ENCODE measurements at places on chromosomes 1 and 21. TPM values are rescaled to one million over a fixed set of nuclear protein-coding genes. Genes with fewer than 3 reads are reported as not detected.

The SLC22A15 gene
- total RNA-seq, result 7.2 TPM

The SHC1 gene
- 167 TPM for total RNA-seq

The VSIG8 gene
- not detected for total RNA-seq

The GBP1 gene
- total RNA-seq, result 16.7 TPM

The LHX8 gene
- not detected for total RNA-seq

The GLIS1 gene
- 1.6 TPM for total RNA-seq

The KCND3 gene
- total RNA-seq, result 0.09 TPM

The CR2 gene
- total RNA-seq, result not detected

The KRTAP19-7 gene
- total RNA-seq, result not detected

The LAMC1 gene
- 564 TPM for total RNA-seq

The BMP8B gene
- total RNA-seq, result not detected

The SMIM1 gene
- total RNA-seq, result 4.6 TPM

The NR0B2 gene
- total RNA-seq, result not detected

DNA sequence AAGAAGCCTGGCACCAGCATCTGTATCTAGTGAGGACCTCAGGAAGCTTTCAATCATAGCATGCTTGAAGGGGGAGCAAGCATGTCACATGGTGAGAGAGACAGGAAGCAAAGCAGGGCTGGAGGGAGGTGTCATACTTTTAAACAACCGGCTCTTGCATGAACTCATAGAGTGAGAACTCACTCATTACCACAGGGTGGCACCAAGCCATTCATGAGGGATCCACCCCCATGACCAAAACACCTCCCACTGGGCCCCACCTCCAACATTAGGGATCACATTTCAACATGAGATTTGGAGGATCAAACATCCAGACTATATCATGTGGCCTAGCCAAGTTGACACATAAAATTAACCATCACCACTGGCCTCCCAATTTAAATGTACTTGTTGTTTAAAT, 125.1 kb upstream of the KCND3 start:
- DNase-seq, result no peak

GRCh38 chr1:156704166-156704711, 1.1 kb downstream of the CRABP2 start:
- DNase-seq, result no peak

- DNase-seq, result peak; percentile 33
Observed at GRCh38 chr21:14545906-14546480, at the start of gene SAMSN1. Gene SAMSN1 (minus strand): TSS chr21:14546315. CDS start chr21:14546261, 54 bp downstream.

DNA sequence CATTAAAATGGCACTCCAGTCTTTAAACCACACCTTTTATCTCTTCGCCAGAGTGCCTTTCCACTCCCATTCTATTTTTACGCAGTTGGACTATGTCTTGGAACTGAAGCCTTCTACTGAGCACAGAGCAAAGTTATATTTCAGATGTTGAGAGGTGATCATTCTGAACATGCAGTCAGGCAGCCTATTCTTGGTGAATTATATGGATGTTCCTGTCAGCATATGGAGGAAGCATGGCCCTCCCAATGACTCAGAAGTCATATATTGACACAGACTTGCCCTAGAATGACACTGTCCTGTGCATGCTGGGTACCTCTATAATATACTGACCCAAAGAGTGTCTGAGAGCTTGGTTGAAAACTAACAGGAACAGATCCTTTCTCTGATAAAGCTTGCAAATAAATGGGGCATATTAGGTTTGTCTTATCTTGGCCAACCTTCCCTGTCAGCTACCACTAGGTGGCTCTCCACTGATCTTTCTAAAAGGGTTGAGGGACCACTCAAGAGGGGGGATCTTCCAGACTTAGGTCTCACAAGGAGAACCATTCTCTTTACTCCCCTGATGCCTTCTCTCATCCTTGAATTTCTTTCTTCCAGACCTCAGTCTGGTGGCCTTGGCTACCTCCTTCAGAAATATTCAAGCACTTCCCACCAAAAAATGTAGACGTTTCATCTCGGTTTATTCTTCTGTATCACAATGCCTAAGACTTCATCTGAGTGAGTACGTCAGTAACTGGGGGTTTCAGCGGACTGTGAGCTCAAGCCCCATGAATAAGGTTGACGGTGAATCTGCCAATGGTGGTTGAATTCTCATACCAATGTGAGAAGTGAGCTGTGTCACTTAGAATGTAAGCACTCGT, 11.8 kb upstream of the ALG14 start:
- DNase-seq, result peak; percentile 29

DNA sequence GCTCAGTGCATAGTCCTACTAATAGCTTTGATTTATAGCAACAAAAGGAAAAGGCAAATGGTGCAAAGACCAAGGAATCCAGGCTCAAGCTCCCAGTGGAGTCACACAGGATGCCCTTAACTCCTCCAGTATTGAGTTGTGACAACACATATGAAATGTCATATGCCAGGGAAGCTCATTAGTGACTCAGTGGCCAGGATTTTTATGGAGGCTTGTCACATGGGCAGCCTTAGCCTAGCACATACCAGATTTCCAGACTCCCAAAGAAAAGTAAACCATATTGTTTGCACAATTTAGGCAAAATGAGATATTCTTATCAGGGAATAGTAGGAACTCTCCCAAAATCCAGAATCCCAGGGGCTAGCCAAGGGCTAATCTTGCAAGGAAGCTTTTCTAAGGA, 129.2 kb downstream of the MAGI3 start:
- peak; percentile 75 for DNase-seq

DNA sequence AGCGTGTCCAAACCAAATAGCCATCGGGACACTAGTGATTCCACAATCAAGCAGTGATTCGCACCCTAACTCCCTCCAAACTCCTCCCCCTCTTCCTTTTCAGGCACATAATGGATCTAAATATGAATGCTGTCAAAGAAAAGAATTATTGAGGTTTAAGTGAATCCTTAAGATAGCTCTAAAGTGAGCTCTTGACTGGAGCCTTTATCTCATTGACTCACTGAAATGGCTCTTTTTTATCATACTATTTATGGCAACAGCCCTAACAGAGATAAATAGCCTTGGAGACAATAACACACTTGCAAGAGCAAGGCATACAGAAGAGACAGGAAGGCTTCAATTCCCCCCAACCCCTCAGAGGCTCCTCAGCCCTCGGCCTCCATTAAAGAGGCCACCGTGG, 143.3 kb downstream of the PLXNA2 start:
- peak; percentile 75 for DNase-seq

DNA sequence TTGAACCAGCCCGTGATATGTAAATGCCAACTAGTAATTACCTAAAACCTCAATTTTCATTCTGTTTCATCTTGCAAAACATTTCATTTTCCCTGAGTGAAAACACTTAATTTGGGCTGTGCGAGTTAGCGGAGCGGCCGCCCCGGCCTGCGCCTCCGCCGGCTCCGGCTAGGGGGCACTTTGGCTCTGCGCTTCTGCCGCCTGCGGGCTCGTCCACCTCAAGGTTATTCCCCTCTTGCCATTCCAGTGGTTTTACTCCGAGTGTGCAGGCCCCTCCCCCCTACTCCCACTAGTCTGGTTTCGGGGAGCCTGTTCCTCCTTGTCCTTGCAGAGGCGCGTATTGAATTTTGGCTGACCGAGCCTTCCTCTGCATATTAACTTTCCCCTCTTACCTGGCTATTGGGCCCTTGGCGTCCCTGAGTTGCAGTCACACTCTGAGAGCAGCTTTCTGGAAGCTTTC, 55.6 kb downstream of the PEX14 start:
- no peak for DNase-seq

- peak; percentile 32 for DNase-seq
Observed at GRCh38 chr1:244041466-244042120, 9.5 kb upstream of the ZBTB18 start.

DNA sequence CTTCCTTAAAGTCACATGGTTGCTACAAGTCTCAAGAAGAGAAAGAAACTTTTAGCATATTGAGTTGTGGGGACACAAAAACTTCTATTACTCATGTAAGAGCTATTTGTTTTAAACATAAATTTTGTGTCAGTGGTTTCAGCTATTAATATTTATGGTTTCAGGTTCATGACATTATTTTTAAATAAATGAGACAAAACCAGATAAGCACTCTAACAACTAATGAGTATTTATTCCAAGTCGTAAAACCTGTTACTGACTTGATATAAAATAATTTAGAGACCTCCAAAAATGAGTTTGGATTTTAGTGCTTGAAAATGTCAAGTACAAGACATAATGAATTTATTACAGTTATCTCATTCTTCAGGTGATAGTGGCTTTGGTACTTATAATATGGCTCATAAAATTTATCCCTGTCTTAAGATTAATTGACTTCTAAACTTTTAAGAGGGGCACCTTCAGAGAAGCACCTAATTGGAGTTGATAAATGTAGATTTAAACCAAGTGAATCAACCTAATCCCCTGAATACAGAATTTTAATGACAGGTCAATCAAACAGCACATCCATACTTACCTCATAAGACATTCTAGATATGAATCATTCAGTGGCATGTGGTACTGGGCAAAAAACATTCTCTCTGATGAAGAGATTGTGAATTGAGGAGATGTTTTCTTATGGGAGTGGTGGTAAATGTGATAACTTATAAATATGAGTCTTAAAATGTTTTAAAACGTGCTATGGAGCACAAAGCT, 167.7 kb upstream of the PTGFR start:
- no peak for DNase-seq

GRCh38 chr1:169941982-169942830, 48.5 kb upstream of the SCYL3 start:
- peak; percentile 64 for DNase-seq

DNA sequence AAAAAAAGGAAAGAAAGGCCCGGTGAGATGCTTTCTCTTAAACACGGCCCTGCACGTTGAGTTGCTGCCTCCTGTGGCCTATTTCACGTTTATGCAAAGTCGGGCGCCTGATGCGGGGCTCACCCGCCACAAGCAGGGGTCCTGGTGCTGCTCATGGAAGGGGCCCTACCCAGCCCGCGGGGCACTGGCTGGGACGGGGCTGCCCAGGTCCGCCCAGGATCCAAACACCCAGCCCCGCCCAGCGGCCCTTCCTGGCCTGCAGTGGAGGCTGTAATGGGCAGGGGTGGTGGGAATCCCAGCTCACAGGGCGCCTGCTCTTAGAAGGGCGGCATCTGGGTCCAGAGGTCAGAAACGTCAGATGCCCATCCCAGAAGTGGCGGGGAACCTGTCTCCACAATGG, 1.6 kb downstream of the COL6A2 start:
- peak; percentile 52 for DNase-seq

GRCh38 chr1:164363980-164364379, 195.0 kb upstream of the PBX1 start:
- DNase-seq, result no peak

- no peak for DNase-seq
Observed at GRCh38 chr1:232558954-232559353, 71.0 kb downstream of the SIPA1L2 start.

GRCh38 chr1:71603044-71603776, 522.4 kb upstream of the ZRANB2 start:
- no peak for DNase-seq

GRCh38 chr1:80369780-80370179, 1363.2 kb upstream of the ADGRL4 start:
- DNase-seq, result no peak

DNA sequence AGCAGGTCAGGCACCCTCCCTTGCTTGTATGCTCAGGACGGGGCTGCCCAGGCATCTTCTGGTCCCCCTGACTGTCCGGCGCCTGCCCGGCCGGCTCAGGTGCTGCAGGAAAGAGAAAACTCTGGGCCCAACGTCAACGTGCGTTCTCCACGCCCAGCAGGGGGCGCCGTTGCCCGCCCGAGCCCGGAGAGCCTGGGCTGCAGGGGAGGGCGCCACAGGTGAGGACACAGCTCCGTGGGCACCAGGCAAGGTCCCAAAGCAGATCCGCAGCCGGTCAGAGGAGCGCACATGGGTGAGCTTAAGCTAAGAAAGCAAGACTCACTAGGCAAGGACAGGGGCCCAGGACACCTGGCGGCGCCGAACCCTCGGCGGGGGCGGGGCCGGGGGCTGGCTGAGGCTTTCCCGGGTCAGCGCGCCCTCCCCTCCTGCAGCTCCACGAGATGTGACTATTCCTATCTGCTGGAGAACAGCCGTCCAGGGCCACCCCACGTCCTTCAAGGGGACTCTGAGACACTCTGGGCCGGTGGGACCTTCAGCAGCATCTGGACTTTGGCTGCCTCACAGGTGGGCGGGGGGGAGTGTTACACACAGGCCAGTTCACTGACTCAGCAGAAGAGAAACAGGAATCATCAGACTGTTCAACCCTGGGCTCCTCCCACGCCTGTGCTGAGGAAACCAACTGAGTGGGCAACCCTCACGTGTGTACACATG, 29.3 kb downstream of the KRTAP10-1 start:
- DNase-seq, result peak; percentile 11

- peak; percentile 71 for DNase-seq
Observed at GRCh38 chr1:170967042-170967910, 31.9 kb downstream of the MROH9 start.

GRCh38 chr1:30512914-30513265, 210.5 kb downstream of the MATN1 start:
- DNase-seq, result no peak

DNA sequence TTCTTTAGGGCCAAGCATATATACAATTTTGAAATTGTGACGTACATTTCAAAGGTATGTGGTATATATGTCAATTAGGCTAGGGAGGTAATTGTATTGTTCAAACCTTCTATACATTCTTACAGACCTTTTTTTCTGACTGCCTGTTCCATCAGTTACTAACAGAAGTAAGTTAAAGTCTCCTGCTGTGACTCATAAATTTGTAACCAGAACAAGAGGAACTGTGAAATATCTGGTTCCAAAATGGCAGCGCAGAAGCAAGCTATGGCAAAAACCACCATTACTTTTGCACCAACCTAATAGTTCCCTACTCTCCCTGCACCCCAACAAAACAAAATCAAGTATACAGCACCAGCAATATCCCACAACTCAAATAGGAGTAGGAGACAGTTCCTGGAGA, 93.6 kb downstream of the ENAH start:
- no peak for DNase-seq

GRCh38 chr1:39080831-39081270, 54.7 kb downstream of the NDUFS5 start:
- no peak for DNase-seq

GRCh38 chr1:59062743-59063142, 234.2 kb upstream of the FGGY start:
- DNase-seq, result peak; percentile 90

GRCh38 chr1:18575620-18576019, 55.0 kb upstream of the PAX7 start:
- DNase-seq, result no peak

DNA sequence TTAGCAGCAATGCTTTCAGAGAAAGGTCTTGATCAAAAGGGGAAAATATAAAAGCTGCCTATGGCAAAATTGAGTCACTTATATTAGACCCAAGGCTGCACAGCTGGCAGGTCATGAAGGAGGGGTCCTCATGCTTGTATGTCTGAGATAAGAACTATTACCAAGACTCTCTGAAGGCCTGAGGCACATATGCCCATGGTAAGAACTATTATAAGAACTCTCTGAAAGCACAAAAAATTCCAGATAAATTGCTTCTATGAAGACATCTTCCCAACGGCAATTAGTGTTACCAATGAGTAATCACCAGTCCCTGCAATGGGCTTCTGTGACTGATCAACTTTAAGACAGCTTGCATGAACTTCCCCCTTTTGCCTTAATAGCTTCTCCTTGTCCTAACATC, 42.8 kb upstream of the LRIF1 start:
- no peak for DNase-seq

GRCh38 chr1:151565502-151566189, 25.5 kb downstream of the TUFT1 start:
- no peak for DNase-seq

- DNase-seq, result no peak
Observed at GRCh38 chr1:175262621-175263020, 70.0 kb upstream of the KIAA0040 start.

All from fibroblast of the aortic adventitia (primary cell).